ENCODE measurements at places on chromosomes 6 and 20.

DNA sequence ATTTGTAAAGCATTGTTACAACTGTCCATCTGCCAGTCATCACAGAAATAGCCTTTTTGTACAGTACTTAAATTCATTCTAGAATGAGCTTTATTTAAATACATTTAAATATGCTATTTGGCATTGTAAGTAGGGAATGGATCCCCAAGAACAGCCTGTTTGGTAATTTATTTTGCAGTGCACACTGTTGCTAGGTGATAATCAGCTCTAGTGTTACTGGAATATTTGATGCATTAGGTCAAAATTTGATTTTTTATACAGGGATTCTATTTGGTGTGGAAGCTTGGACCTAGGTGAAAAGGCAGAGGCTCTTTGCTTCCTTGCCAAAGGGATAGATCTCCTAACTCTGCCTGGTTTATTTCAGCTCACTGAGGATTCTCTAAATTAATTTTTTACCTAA, 593.7 kb downstream of the EPM2A start:
- no peak for DNase-seq

DNA sequence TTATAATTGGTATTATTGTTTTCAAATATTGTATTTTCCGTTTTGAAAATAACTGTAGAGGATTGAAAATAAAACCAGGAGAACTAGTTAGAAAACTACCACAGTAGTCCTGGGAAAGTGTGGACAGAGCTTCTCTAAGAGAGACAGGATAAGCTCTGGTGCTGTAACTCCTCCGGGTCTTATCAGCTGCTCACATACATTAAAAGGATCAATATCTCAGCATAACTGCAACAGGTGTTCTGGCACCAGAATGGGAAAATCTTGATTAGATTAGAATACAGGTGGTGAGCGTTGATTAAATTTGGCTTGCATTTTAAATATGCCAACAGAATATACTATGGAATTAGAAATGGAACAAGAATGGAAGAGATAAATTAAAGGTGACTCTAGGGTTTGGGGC, 1138.9 kb upstream of the ADGRB3 start:
- no peak for DNase-seq

DNA sequence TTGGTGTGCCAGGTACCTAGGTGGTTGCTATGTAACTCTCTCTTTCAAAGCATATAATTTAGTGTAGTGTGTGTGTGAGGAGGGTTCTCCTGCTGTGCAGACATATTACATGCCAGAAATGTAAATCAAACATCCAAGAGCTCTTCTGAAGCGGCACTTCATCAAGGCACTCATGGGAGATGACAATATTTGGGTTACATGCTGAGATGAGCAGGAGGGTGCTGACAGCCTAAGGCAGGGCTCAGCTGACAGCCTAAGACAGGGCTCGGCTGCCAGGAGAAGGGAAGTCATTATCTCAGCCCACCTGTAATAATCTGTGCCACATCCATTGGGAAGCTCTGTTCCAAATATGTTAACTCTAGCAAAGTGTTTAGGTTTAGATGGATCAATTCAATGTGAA, 39.1 kb downstream of the ADGRF5 start:
- DNase-seq: no peak

DNA sequence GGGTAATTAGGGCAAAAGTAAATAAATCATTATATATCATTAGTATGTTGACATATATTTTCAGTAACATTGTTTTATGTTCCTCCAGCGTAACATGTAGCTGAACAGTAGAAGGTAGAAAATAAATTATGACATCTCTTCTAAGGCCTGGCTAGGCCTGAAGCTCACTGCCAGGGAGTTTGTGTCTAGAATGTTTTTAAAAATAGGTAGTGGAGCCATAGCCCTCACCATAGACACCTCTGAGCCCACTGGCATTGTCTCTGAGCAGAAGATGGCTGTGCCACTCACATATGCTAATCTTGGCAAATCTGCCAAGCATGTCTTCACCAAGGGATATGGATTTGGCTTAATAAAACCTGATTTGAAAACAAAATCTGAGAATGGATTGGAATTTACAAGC, 21.3 kb downstream of the FUCA2 start:
- DNase-seq: no peak

- no peak for DNase-seq
These were observed 288.1 kb upstream of the SUPT3H start for GRCh38 chr6:45665859-45666258.

DNA sequence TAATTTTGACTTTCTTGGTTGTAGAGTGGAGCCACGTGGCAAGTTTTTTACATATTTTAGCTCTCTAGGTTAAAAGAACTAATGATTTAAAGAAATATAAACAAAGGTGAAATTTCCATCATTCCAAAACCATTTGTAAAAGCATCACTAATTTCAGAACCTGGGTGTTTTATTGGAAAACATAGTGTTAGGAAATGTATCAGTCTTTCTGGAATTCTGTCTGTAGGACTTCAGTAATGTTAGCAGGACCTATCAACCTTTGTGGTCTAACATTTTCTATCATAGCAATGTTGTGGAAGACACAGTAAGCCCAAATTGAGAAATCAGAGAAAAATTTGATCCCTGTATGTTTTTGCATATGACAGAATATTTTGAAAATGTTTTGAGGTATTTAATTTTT, 28.3 kb downstream of the L3MBTL3 start:
- DNase-seq: peak; percentile 9

- no peak for DNase-seq
These were observed 132.0 kb upstream of the NRSN1 start for GRCh38 chr6:23994013-23994412.

GRCh38 chr6:151387175-151387970, 4.0 kb downstream of the ZBTB2 start:
- peak; percentile 72 for DNase-seq

DNA sequence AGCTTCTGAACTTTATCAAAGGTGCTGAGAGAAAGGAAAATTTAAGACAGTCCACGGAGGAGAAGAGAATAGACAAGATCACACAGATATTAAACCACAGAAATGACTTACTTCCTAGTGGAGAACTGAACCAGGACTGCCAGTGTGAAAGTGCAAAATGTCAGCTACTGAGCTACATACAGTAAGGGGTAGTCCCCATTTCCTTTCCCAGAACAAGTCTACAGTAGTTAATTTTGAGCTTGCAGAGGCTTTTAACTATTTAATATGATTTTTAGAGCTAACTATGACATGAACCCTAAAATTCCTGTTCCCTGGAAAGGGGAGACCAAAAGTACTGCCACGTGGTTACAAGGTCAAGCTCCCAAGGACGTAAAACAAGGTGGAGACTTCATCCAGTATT, 45.1 kb downstream of the CEP85L start:
- DNase-seq: no peak

- no peak for DNase-seq
These were observed 56.2 kb downstream of the GFOD1 start for GRCh38 chr6:13431059-13431656.

DNA sequence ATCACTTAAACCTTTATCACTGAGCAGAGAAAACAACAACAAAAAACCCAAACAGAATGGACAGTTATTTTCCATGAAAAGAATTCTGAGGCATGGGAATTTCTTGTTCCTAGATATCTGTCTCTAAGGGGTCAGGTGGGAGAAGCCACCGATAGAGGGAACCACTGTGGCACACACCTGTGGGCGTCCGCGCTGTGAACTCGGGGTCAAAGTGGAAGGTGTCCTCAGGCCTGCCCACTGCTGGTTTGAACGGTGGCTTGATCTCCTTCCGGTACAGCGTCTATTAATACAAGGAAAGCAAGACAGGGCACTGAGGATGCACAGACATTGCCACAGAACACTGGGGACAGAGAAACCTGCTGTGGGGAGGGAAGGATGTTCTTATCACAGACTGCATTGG, 76.5 kb upstream of the MPC1 start:
- no peak for DNase-seq

- no peak for DNase-seq
These were observed 26.6 kb upstream of the PCMTD2 start for GRCh38 chr20:64228751-64229506.

- DNase-seq: peak; percentile 28
These were observed 419.7 kb downstream of the CD109 start for GRCh38 chr6:74115674-74116073.

GRCh38 chr6:105372849-105373182, 30.1 kb downstream of the PREP start:
- DNase-seq: no peak

DNA sequence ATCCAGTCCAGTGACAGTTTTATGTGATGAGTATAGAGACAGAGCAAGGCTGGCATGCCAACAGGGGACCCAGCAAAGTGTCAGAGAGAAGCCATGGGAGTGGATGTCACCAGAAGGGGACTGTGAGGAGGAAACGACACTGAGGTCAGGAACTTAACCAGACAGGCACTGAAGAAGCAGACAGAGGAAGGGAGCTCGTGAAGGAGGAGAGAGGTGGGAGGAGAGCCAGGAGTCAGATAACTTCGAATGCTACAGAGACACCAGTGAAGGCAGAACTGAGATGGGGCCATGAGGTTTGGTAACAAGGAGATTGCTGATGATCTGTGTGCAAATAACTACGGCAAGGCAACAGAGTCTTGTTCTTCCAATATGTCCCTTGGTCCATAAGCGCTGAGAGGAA, 211.1 kb upstream of the FOXA2 start:
- DNase-seq: no peak

GRCh38 chr6:151441390-151442166, 10.3 kb downstream of the RMND1 start:
- no peak for DNase-seq

DNA sequence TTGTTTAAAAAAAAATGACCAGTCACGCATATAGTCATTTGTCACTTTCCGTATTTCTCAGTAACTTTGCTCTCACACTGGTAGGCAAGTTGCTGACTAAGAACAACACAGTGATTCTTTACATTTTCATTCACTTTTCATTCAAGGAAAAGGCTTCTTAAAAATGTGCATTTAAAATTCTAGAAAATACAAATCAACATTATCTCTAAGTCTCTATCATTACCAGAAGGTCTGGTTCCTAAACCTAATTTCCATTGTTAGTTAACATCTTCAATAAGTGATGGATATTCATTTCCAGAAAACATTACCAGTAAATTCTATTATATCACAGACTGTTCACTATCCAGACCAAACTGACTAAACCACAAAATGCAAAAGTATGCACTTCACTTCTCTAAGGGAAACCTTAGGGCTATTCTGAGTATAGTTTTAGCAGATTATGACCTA, 115.3 kb downstream of the AHI1 start:
- no peak for DNase-seq

DNA sequence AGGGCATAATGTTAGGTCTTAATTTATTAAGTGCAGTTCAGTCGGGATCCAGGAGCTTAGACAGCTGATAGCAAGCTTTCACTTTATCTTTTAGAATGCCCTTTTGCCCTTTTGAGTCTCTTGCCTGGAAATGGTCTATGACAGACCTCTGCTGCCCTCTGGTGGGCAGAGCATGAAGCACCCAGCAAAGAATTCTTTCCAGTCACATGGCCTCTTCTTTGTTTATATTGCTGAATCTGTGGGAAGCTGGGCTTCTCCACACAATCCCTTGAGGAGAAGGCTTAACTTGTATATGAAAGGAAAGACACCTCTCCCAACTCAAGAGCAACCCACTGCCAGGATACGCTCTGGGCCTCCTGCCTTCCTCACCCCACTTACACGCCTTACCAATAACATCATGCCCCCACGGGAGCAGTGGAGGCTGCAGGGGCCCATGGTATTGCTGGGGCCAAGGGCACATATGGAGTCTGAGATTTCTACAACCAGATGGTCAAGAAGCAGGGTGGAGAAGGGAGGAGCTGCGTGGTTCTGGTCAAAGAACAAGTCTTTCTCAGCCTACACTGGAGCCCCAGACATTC, 20.4 kb downstream of the WFDC3 start:
- DNase-seq: peak; percentile 85

DNA sequence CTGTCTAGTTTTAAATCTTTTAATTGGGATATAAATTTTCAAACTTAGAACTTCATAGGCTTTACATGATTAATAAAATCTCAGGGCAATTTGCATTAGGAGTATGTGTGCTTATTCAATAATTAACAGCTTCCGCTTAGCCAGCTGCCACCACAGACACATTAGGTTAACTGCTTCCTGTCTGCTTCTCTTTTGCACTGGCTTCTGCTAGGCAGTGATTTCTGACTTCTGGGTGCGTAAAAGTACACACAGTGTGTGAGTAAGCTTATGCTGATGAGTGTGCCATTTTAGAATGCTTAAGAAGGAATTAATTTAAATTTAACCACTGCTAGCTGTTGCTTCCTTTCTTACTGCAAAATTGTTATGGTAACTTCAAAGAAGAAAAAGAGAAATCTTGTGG, 73.9 kb downstream of the F13A1 start:
- no peak for DNase-seq

DNA sequence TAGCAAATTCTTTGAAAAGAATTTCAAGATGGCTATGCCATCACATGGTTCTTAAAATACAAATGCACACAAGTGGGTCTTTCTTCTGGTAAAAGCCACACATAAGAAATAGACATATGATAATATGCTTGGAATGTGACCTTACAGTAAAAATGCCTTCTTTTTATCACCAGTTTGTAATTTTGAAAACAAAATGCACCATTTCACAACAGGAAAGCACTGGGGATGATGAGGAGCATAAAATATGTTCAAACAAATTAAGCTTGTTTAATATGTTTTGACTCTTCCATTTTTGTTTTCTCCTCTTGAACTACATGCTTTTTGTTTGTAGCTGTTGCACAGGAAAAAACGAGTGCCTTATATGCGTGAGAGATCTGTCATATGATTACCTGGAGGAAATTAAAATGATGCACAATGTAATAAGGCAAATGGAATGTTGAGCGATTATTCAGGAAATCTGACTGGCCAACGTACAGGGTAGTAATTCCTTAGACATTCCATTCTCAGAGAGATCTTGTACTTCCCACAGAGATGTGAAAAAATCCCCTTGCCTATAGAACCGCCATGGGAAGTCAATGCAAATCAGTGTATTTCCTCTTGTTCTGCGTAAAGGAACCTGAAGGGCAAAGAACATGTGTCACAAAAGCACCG, 911.6 kb downstream of the TFAP2A start:
- peak; percentile 89 for DNase-seq

DNA sequence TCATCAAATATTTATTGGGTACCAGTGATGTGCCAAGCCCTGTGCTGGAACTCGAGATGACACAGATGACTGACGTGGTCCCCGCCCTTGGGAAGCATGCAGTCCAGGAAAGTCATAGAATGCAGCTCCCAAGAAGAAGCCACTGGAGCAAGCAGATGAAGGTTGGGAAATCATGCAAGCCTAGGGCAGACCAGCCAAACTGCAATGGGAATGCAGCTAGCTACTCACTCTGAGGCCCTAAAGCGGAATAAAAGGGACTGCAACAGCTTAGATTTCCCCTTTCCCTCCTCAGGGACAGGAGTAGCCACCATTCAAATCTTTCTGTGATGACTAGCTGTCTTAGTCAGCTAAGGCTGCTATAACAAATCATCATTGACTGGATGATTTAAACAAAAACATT, 152.2 kb downstream of the MAFB start:
- peak; percentile 6 for DNase-seq

- DNase-seq: peak; percentile 27
These were observed 25.7 kb downstream of the FKBP5 start for GRCh38 chr6:35662999-35663398.

- DNase-seq: no peak
These were observed 204.5 kb upstream of the PRDM1 start for GRCh38 chr6:105881608-105882007.
